Iris pigment epithelial cell (primary cell): ENCODE measurements at places on chromosomes 7 and 10.
A peak's percentile ranks its signal among the peaks of the same experiment; 100 is the strongest.

DNA sequence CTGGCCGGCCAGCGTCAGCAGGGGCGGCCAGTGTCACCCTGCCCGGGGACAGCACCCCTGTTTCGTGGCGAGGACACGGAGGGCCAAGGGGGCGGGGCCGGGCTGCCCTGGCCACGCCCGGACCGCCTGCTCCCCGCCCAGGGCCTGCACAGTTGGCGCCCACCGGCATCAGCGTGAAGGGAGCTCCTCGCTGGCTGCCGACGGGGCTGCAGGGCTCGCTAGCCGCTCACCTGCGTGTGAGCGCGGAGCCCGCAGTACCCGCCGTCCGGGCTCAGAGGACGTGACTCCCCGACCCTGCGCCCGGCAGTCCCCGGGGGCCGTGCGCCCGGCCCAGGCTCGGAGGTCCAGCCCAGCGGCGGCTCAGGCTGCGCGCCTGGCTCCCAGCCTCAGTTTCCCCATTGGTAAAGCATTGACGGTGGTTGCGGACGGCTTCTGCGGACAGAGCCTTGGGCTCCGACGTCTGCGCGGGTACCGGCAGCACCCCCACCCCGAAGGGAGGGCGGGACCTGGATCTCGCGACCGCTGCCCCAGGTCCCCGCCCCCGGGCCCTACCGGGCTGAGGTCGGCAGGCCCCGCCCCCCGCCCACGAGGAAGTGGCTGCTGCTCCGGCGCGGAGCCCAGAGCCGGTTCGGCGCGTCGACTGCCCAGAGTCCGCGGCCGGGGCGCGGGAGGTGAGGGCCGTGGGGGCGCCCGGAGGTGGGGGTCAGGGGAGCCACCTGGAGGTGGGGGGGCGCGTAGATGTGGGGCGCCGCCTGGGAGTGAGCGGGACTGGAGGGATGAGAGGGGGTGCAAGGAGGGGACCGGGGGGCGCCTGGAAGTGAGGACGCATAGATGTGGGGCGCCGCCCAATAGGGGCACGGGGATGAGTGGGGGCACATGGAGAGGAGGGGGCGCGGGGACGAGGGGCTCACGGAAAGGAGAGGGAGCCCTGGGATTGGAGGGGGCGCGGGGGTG, at the start of gene ARPC1B:
Gene ARPC1B, plus strand, starts transcription at position 620 of the 954 bp plus-strand sequence. CDS start 10,985 bp downstream, outside the sequence.
- DNase-seq: peak; percentile 81

DNA sequence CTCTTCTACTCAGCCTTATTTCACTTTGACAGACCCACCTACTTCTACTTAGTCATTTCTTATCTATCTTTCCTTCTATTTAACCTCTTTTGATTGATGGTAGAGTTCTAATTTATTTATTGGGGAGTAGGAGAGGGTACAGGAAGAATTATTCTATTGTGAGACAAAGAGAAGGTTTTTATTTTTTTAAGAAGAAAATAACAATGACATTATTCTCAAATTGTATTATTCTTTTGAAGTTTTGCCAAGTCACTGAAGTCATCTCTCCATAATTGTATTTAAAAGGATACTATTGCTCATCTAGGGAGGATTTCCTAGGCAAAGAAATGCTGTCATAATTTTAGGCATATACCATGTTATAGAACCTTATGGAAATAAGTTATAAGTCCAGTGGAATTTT, 52.7 kb downstream of the ITGB8 start:
- DNase-seq: no peak

DNA sequence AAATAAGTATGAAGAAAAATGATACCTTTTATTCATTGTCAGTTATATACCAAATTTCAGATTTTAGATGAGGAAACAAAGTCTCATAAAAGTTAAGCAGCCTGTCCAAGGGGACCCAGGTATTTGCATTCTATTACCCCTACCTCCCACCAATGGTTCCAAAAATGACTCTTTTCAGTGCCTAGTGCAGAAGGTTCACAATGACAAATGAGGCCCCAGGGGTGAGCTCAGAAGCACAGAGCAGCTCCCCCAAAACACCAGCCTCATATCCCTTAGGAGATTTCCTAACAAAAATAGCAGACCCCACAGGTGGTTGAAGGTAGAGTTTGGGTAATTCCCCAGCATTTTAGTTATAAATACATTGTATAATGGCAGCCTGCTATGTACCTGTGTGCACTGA, 168.6 kb downstream of the REEP3 start:
- DNase-seq: no peak

DNA sequence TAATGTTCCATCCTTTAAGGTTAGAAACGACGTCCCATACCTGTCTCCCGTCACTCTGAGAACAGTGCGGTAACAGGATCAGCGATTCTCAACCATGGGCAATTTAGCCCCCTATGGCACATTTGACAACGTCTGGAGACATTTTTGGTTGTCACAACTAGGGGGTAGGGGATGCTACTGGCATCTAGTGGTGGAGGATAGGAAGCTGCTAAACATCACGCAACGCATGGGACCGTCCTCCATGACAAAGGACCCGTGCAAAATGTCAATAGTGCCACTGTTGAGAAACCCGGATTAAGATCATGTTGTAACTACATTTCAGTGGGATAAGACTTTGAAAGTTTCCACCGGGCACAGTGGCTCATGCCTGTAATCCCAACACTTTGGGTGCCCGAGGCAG, 5.0 kb upstream of the PAXIP1 start:
- DNase-seq: no peak

DNA sequence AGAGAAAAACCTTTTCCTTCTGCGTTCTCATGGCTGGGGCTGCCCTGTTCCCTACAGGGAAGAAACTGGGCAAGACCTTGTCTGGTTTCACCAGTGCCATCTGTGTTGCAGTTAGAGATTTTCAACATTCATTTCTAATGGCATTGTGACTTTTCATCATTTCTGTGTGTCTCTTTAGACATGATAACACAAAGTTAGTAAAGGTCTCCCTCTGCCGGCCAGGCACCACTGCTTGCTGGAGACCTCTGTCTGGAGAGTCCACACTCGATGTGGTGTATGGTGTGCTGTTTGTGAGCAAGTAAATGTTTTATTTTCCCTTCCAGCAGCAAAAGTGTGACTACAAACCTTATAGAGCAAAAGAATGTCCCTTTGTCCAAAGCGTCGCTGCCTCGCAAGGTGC, 213.5 kb downstream of the PAXIP1 start:
- DNase-seq: no peak

GRCh38 chr7:45689011-45689796, 115.0 kb downstream of the ADCY1 start:
- DNase-seq: peak; percentile 89

GRCh38 chr7:139671967-139672366, 105.8 kb downstream of the HIPK2 start:
- no peak for DNase-seq

DNA sequence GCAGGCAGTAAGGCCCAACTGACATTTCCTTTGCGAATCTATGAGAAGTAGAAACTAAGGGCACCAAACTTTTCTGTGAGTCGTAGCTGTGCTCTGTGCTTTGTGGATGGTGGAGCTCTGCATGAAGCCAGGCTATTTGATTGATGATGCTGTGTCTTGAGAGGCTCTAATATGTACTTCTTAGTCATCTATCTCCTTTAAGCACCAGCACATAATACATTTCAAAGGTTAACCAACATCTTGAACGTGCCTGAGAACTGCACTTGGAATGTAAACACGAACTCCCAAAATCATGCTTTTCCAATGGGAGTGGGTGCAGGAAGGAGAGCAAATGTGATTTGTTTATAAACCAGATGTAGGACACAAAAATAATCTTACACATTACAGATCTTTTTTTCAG, 411.6 kb downstream of the PARD3 start:
- peak; percentile 36 for DNase-seq

- no peak for DNase-seq
Measured at GRCh38 chr10:96502561-96503282, 11.0 kb downstream of the TLL2 start.

- no peak for DNase-seq
Measured at GRCh38 chr10:133034092-133034491, 53.6 kb upstream of the ADGRA1 start.

DNA sequence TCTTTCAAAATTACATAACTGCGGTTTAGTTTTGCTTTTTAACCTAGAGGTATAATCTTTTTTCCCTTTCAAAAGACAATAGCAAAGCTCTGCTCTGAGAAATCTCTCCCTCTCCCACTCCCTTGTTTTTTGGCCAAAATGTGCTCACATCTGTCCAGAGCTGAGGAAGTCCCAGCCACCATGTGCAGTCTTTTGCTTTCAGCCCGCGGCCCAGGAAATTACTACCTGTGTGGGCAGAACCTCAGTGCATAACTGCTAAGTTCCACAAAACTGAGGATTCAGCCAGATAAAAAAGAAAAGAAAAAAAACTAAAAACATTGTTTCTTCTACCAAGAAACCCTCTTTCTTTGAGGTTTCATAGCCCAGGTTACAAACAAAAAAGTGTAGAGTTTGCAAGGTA, 115.0 kb upstream of the HGF start:
- DNase-seq: no peak

GRCh38 chr10:52801947-52802346, 29.4 kb upstream of the MBL2 start:
- peak; percentile 4 for DNase-seq

- DNase-seq: no peak
Measured at GRCh38 chr7:12303495-12303894, 92.4 kb downstream of the TMEM106B start.

DNA sequence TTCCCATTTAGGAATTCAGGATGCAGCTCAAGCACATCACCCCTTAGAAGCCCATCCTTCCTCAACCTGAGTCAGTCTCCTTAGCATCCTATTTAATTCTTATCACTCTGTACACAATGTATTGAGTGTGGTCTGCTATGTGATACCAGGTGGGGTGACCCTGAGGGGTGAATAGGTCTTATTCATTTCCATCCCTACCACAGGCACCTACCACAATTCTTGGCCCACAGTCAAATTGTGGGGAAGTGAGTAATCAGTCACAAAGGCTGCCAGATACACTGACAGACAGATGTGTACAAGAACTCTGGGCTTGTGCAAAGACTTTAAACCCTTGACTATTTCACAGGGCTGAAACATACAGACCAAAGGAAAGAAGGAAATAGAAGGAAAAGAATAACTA, 560.5 kb downstream of the PARD3 start:
- DNase-seq: peak; percentile 86

DNA sequence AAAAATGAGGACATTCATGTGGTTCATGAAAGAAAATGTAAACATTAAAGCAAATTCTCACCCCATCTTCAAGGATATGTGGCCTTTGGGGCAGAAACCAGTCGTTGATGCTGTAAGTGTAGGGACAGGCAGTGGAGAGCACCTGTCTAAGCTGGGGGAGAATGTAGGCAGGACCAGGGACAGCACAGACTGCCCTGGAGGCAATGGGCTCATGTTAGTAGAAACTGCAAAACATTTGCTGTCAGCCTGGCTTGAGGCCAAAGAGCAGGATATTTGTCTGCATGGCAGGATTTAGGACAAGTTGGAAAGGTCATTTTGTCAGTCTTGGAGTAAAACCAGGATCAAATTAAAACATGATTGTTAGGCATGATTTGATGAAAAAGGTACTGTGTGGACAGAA, 211.6 kb upstream of the AGK start:
- DNase-seq: no peak

DNA sequence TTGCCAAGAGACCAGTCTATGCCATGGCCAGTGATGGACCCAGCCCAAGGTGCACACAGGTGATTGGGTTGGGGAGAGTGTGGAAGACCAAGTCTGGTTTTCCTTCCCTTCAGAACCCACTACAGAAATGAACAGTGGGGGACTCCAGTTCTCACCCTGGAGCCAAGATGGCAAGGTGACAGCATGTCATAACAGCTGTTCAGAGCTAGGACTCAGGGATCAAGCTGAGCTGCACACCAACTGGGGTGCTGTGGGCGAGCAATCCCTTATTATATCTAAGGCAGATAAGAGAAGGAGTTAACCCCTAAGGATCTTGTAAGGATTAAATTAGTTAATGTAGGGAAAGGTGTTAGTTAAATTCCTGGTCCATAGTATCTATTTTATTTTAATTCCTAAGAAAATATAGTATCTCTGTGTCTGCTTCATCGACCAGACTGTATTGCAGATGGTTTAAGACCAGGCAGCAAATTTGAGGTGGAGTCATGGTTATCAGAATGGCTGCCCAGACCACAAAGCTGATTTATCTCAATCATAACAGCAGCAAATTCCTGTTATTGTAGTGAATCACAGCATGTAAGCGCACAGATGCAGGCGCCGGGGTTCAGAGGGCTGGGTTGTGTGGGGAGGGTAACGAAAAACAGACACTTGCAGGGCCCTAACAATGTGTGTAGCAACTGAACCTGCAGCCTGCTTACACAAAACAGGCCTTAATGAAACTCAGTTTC, 208.7 kb upstream of the ZNF32 start:
- peak; percentile 91 for DNase-seq

DNA sequence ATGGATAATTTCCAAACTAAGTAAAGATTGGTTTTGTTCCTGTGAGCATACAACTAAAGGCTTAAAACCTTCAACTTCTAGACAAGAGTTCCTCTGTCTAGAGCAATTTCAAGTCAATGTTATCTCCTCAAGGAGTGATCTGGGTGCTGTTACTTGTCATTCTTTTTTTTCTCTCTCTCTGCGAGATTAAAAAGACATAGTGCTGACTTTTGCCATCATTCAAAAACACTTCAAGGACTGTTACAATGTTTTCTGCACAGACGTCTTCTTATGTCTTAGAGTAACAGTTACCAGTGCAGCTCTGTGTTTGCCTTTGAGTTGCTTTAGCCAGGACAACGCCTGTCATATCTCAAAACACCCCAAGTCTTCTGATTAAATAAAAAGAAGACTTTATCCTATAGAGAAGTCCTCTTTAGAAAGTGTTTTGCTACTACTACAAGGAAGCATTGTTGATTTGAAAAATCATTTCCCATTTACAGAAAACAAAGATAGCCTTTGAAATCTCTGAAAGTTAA, 263.5 kb upstream of the FERD3L start:
- no peak for DNase-seq

DNA sequence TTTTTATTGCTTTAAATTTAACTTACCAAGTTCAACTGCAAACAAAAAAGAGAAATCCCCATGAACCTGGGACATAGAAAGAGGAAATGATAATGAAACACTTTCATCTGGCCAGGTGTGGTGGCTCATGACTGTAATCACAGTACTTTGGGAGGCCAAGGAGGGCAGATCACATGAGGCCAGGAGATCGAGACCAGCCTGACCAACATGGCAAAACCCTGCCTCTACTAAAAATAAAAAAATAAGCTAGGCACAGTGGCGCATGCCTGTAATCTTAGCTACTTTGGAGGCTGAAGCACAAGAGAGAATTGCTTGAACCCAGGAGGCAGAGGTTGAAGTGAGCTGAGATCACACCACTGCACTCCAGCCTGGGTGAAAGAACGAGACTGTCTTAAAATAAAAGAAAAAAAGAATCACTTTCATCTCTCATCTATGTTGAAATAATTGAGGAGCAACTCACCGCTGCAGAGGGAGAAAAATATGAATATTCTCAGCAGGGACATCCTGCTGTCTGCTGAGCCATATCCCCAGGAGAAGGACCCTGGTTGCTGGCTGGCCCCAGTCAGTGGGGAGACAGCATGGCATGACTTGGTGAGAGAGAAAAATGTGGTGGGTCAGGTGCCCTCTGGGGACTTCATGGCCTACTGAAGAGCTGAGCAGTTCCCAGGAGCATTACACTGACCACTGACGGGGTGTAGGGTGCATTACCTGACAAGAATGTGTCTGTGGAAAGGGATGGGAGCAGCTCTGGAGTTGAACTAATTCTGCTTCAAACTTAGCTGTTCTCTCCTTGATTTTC, 22.8 kb upstream of the TARP start:
- no peak for DNase-seq
